ENCODE measurements at places on chromosomes 4 and X.

GRCh38 chrX:41381685-41382084, 47.7 kb downstream of the DDX3X start:
- no peak for DNase-seq

- DNase-seq = no peak
Measured at GRCh38 chrX:96424007-96424406, 260.6 kb upstream of the DIAPH2 start.

- DNase-seq = no peak
Measured at GRCh38 chrX:14922437-14922836, 49.2 kb downstream of the MOSPD2 start.

DNA sequence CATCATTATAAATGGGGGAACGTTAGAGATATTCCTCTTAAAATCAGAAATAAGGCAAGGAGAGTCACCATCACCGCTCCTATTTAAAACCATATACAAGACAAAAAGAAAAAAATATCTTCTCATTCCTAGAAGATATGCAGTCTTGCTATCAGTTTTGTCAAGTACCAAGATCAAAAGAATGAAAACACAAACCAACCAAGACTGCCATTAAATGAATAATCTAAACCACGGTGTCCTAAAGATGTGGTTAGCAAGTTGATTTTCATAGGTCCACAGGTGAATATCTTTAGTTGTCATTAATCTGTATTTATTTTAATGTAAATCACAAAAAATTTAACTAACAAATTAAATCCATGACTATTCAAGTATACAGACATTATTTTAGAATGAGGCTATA, 39.3 kb downstream of the SCFD2 start:
- no peak for DNase-seq

DNA sequence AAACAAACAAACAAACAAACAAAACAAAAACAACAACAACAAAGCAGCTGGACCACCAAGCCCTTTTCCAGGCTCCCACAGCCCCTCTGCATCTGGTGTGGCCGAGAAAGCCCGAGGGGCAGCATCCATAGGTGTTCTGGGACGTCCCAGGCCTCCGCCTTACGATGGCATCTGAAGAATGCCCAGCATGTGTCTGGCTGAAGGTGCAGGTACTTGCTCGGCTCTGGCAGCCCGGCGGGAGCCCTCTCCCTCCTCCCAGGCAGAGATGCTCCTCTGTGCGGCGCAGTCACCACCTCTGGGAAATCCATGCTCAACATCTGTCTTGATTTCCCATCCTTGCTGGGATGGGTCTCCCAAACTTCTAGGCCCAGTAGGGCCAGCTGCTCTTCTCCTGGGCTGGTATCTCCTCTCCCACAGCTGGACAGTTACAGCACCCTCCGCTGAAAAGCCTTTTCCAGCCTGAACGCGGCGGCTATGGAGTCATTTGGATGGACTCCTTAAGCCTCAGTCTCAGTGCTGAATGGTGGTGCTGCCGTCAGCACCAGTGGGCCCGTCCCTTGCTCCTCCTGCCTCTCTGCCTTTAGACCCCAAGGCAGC, 4.3 kb downstream of the PSAPL1 start:
- no peak for DNase-seq

DNA sequence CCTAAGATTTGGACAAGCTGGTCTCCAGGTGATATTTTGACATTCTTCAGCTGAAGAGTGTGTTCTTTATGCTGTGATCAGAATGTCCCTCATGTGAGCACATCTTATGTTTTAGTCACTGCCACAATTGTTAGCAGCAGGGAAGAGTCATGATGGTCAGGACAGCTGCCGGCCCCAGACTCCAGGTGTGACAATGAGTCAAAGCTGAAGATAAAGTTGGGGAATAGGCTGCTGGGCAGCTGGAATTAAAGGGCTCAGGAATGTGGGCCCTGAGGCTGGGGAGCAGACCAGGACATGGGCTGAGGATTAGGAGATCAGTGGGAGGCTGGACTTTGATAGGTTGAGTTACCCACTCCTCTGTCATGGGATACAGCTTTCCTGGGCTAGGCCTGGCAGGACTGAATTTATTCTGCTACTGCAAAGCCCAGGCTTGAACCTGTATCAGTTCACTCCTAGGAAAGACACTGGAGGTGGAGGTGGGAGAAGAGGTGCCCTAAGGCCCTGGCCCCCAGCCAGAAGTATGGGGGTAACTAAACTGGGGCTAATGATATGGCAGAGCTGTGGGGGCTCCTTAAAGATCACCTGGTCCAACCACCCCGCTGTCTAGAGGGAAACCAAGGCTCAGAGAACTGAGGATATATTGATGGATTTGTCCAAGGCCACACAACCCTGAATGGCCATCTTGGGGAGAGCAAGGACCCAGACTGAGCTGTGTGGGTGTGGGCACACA, 119.5 kb downstream of the PJA1 start:
- DNase-seq = no peak

DNA sequence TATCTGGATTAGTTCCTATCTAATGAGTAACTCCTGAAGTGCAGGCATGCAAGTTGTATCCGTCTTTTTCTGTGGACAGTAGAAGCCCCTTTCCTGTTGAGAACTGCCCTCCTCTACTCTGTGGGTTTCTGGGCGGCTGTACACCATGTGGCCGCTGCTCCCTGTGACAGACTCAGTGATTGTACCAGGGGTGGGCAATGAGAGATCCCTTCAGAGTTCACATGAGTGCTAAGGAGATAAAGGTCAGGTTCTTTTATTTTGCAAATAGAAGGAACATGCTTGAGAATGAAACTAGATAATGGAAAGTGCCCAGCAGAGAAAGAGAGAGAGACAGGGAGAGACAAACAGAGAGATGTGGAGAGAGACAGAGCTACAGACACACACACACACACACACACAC, 76.4 kb upstream of the TAPT1 start:
- DNase-seq = no peak

DNA sequence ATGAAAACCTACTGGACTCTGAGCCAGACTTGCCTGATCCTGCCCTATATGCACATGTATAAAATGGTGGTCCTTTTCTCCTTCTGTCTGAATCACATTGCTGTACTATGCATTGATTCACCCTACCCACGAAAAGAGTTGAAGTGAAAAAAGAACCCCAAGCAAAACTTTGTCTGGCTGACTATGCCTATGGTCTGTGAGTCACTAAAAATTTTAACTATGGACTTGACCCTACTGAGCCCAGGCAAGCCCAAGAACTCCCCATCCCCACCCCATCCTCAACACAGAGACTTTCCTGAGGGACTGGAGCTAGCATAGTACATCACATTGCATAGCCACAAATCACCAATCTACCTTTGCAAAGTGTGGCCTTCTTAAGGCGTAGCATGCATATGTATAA, 116.6 kb upstream of the TENM3 start:
- DNase-seq = no peak

GRCh38 chr4:17124767-17125166, 226.3 kb upstream of the LDB2 start:
- DNase-seq = no peak

- no peak for DNase-seq
Measured at GRCh38 chrX:47351706-47352105, 18.7 kb upstream of the ZNF157 start.

DNA sequence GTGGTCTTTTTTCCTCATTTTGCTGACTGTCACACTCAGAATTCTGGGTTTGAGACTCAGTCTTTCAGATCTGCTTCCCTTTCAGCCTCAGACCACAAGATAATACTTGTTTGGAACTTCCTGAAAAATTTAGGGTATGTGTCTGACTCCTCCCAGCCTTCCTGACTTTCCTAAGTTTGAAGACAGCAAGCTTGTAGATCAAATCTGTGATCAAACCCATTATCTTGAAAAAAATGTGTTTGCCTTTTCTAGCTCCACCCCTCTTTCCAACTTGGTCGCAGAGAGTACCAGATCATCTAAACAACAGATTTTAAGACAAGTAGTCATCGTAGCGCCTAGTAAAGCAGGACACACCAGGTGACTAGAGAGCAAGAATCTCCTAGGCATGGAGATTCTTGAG, 9.9 kb downstream of the BCAP31 start:
- no peak for DNase-seq

- no peak for DNase-seq
Measured at GRCh38 chr4:91914176-91914804, 389.5 kb upstream of the GRID2 start.

DNA sequence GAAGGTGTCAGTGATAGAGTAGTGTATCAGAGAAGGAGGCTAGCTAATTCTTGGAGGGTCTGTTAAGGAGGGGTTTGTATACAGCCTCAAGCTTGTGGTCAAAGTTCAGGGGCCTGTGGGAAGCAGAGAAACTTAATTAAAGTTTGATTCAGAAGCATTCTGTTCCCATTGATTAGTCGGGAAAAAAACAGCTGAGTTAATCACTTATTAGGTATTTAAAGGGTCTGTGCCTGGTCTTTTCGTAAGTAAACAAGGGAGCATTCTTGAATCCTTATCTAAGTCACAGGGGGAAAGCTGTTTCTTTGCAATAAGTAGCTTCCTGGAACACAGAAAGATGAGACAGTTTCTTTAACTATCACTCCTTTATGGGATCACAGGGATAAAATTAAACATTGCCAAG, 492.1 kb downstream of the PCDH10 start:
- DNase-seq = no peak

DNA sequence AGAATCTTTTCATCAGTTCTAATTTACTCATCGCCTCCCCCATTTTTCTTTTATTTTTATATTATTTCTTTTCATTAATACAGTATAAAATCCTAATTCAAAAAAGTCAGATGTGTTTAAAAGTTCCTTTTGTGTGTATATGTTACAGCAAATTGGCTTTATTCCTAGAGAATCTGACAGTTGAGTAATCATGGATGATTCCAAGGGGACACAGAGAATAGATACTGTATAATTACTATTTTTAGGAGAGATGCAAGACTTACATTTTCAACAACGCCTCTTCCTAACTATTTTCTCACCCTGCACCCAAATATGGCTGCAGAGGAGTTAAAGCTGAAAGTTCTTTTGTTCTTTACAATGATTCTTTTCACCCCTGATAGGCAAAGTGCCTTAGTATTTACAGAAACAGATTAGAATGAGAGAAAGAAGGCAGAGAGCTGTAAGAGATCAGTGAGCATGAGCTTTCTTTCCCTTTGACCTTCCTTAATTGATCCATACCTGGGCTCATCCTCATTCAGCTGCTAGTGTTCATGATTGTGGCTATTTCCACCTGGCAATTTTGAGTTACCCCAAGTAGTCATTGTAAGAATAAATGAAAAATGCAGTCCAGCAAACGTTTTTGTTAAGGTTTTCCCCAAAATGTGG, 210.8 kb downstream of the SLC4A4 start:
- no peak for DNase-seq

DNA sequence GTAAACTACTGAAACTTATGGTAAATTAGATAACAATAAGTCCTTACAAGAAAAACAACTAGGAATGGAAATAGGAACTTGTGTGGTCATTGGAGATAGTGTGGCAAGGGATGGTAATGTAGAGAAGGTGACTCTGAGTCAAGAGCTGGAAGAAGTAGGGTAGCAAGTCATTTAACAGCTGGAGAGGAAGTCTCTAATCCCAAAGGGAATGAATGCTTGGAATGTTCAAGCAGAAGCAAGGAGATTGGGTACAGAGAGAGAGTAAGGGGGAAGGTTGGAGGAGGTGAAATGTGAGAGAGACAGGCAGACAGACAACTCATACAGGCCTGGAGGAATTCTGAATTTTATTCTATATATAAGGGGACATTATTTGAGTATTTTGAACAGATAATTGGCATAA, 260.6 kb upstream of the MAD2L1 start:
- DNase-seq = no peak

DNA sequence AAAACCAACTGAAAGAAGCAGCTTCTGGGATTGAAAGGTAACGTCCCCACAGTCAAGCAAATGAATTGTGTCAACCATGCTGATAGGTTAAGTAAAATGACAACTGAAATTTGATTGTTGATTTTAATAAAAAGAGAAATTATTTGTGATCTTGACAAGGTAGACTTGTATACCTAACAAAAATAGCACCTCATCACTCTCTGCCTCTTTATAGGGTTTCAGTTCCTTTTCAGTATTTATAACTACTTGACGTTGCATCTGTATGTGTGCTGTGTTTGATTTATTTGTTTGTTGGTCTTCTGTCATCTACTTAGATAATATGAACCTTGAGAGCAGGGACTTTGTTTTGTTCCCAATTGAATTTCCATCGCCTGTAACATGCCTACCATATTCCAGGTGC, 7.9 kb upstream of the PPP3CA start:
- no peak for DNase-seq

DNA sequence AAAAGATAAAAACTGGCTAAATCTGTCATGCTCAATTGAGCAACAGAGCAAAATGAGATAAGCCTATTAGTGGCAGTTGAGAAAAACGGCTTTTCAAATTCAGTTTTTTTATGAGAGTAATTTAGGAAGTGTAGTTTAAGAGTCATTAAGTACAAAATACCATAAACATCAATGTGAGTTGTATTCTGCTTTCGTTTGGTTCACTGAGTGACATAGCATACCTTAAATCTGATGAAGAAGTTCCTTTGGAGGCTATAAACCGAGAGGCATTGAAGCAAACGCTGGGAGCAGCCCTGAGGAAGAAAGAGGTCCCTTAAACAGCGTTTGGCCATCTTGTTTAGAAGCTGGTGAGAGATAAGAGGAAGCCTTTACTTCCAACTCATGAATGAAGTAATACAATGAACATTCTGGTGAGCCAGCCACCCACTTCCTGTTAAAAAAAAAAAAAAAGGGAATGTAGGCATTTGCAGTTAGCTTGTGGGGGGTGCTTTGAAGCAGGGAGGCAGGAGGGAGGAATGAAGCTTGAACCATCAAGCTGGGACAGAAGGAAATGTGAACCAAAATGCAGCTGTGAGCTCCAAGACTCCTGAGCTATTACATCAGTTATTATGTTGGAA, 132.3 kb downstream of the ZNF330 start:
- no peak for DNase-seq

GRCh38 chr4:151426513-151426912, 17.5 kb downstream of the FHIP1A start:
- DNase-seq = no peak

DNA sequence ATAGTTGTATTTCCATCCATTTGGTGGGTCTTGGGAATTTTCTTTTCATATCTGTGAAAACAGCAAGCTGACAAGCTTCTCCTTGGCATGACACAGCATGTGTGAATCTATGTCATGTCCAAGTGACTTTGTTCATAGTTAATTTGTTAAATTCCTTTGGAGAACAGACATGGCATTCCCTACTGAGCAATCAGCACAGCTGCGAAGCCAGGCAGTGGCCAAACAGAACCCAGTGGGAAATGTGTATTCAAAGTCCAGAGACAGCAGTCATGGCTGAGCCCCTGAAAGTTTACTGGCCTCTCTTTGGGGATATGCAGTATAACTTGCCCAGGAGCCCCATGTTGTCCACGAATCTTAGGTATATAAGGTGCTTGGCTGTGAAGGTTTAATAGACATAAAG, 474.7 kb downstream of the NKX6-1 start:
- DNase-seq = no peak
